ENCODE measurements at places on chromosomes 16 and 17.

DNA sequence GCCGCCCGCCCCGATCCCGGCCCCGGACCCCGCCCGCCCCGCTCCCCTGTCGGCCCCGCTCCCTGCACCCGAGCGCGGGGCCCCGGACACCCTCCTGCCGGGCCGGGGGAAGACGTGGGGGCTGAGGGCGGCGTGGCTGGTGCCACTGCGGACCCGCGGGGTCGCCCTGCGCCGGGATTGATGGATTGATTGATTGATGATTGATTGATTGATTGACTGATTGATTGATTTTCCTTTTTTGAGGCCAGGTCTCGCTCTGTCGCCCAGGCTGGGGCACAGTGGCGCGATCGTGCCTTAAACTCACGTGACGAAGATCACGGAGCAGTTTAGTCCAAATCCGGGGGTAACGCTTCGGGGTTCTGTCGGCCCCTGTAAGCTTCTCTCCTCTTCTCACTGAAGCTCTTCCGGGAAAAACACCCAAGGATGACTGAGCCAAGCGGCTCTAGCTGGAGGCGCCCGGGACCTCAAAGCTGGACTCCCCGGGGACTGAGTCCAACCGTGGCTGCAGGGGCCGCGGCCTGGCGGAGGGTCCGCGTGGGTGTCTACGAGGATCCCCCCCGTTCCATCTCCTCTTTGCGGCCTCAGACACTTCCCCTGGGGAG lies 40.2 kb upstream of the BHLHA9 start:
- no peaks in the 10 kb centered on the region for H3K36me3 ChIP-seq
- peaks cover 10% of the 10 kb centered on the region for H3K4me1 ChIP-seq
- peaks cover 78% of the 10 kb centered on the region for H3K27me3 ChIP-seq
- no peak for DNase-seq
- H3K27ac ChIP-seq, result no peak overlapping the region

- no peaks in the 10 kb centered on the region for H3K27me3 ChIP-seq
- DNase-seq, result no peak
- peak overlapping the region; percentile 99 for H3K27ac ChIP-seq
- no peaks in the 10 kb centered on the region for H3K36me3 ChIP-seq
- peaks cover 34% of the 10 kb centered on the region for H3K4me1 ChIP-seq
Measured at GRCh38 chr16:25110387-25110947, 1.1 kb upstream of the LCMT1 start.

DNA sequence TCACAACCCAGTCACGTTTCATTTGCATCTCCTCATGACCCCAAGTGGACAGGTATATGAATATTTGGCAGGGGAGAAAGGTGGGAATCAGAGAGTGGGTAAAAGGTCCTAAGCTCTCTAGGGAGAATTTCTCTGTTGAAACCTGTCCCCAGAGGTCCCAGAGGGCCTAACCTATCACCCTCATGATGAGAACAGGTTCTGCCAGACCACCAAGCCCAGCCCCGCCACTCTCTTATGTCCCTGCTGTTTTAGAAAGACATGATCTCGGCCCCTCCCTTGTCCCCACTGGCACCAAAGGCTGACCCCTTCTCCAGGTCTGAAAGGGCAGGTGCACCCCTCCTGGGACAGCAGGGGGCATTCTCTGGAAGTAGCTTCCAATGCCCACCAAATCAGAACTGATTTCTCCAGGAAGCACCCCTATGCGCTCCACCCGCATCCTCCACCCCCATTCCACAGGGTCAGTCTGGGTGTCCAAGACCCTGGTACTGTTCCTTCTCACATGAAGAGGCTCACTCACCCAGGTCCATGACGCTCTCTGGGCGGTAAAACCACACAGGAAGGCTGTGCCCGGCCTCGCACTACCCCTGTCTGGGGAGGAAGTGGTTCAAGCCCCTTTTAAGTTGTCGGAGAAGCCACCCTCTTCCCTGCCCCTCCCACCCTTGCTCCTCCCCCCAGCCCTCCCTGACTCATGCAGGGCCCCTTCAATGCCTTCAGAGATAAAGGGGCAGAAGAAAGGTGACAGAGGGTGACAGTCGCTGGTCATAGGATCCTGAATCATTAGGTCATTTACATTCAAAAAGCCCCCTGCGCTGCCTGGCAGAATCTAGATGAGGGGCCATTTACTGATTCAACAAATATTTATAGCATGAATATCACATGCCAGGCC lies at the start of gene CCR7:
TSS of gene CCR7 (minus strand) at position 590 of the 886 bp plus-strand sequence. CDS start at position 527, 63 bp downstream.
- H3K27me3 ChIP-seq, result peaks cover 32% of the 10 kb centered on the region
- no peak within 1 kb of the TSS for H3K27ac ChIP-seq
- peaks cover under 1% of the 10 kb centered on the region for H3K4me1 ChIP-seq
- H3K36me3 ChIP-seq, result no peaks in the 10 kb centered on the region
- DNase-seq, result no peak

GRCh38 chr16:30985401-30986128 lies 558 bp downstream of the HSD3B7 start:
- peak overlapping the region; percentile 64 for H3K27ac ChIP-seq
- H3K4me3 ChIP-seq, result peak overlapping the region; percentile 63
- H3K27me3 ChIP-seq, result no peaks in the 10 kb centered on the region
- DNase-seq, result no peak
- peaks cover 8% of the 10 kb centered on the region for H3K36me3 ChIP-seq

DNA sequence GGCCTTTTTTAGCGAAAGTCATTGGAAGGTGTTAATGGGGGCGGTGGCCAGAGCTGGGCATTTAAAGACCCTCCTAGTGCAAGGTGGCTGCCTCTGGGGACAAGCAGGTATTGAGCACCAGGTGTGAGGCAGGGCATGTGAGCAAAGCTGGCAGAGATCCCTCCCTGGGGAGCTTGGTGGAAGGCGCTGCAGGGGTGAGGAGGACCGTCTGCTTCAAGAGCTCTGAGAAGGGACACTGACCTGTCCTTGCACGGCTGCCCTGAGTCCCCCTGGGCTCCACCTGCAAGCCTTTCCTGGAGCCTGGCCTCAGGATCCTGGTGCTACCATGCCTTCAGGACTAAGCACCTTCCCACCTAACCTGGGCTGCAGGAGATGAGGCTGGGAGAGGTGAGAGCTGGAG lies 127.0 kb upstream of the CIBAR2 start:
- DNase-seq, result no peak
- H3K27me3 ChIP-seq, result no peaks in the 10 kb centered on the region
- peaks cover 19% of the 10 kb centered on the region for H3K4me1 ChIP-seq
- no peak overlapping the region for H3K27ac ChIP-seq
- no peak overlapping the region for H3K4me3 ChIP-seq
- H3K36me3 ChIP-seq, result peaks cover 1% of the 10 kb centered on the region

DNA sequence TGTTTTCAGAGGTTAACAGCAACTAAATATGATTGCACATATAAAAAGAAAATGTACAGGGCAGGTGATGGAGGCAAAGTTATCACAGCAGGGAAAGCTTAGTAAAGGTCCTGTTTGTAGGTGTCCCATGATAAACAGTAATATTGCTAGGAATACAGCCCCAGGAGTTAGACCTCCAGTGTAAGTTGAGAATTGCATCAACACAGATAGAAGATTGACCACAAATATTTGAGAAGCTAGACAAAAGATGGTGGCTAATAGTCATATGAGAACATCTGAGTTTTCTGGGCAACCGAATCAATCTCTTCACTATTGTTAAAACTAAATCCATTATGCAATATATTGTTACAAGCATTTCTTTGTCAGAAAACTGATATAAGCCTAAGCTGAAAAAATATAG lies 152.6 kb downstream of the CDH11 start:
- no peak overlapping the region for H3K27ac ChIP-seq
- H3K4me3 ChIP-seq, result no peak overlapping the region
- H3K36me3 ChIP-seq, result no peaks in the 10 kb centered on the region

- no peaks in the 10 kb centered on the region for H3K36me3 ChIP-seq
- H3K27me3 ChIP-seq, result peaks cover 2% of the 10 kb centered on the region
- H3K4me3 ChIP-seq, result no peak overlapping the region
- no peak for DNase-seq
Measured at GRCh38 chr17:8841844-8842243, 25.6 kb downstream of the PIK3R6 start.
